ENCODE measurements at places on chromosomes 7 and 10.

- H3K36me3 ChIP-seq, result peaks cover 1% of the 10 kb centered on the region
- no peak overlapping the region for H3K4me3 ChIP-seq
- H3K27me3 ChIP-seq, result no peaks in the 10 kb centered on the region
- DNase-seq, result no peak
Measured at GRCh38 chr7:24966802-24967201, 13.2 kb downstream of the OSBPL3 start.

DNA sequence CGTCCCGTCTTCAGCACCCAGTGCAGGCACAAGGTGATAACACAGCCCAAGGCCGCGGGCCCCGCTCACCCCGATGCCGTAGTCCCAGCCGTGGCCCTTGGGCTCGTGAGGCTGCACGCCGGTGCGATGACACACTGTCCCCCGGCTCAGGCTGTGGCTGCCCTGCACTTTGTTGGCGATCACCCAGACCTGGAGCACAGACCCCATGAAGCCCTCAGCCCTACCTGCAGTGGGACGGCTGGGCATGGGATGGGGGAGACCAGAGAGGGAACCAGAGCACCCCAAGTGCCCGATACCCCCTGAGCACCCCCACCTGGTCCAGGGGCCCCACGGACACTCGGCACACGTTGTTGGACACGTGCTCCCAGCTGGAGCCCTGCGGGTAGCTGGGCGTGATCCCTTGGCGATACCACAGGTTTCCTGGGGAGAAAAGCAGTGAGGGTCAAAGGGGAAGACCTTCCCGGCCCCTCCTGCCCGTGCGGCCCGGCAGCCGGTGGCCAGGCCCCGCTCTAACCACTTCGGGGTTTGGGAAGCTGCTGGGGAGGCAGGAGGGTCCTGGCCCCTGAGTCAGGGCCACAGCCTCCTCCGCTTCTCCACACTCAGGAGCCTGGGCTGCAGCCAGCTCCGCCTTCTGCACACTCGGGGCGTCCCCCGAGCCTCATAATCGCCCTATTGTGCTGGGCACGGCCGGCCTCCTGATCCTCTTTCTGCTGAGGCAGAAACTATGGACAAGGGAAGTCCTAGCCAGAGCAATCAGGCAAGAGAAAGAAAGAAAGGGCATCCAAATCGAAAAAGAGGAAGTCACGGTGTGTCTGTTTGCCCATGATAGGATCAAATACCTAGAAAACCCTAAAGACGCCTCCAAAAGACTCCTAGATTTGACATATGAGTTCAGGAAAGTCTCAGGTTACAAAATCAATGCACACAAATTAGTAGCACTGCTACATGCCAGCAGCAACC, 6.7 kb downstream of the BHLHA15 start:
- no peak overlapping the region for H3K4me3 ChIP-seq
- H3K27ac ChIP-seq, result peak overlapping the region; percentile 19
- no peaks in the 10 kb centered on the region for H3K27me3 ChIP-seq
- no peak for DNase-seq
- H3K4me1 ChIP-seq, result peaks cover 20% of the 10 kb centered on the region
- H3K36me3 ChIP-seq, result no peaks in the 10 kb centered on the region

DNA sequence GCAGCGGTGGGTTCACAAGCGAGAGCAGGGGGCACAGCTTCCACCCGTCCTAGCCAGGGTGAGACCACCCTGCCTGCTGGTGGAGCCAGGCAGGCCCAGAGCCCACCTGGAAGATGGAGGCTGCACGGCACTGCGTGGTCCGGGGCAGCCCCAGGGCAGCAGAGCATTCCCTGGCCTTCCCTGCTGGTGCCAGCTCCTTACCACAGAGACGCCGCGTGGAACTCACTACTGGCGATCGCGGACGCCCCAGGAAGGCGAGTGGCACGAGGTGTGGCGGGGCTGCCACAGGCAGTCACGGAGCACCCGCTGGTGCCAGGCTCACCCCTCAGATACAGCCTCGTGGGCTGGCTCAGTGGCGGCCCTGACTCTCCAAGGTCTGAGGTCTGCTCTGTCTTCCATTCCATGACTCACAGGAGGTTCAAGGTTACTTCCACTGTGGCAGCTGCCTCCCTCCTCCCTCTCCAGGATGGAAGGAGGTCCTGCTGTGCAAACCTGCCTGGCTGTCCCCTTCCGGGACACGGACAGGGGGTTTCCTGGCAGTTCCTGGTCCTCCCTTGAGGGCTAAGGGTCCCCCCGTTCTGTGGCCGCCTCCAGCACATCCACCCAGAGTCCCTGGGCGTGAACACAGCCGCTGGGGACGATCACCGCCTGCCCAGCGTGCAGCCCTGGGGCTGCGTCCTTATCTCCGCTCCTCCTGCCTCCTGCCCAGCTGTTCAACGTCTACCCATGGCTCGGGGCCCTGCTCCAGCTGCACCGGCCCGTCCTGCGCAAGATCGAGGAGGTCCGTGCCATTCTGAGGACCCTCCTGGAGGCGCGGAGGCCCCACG, 3.1 kb downstream of the CYP2W1 start:
- H3K4me3 ChIP-seq, result no peak overlapping the region
- no peak for DNase-seq
- H3K27me3 ChIP-seq, result peaks cover 6% of the 10 kb centered on the region
- no peaks in the 10 kb centered on the region for H3K4me1 ChIP-seq

DNA sequence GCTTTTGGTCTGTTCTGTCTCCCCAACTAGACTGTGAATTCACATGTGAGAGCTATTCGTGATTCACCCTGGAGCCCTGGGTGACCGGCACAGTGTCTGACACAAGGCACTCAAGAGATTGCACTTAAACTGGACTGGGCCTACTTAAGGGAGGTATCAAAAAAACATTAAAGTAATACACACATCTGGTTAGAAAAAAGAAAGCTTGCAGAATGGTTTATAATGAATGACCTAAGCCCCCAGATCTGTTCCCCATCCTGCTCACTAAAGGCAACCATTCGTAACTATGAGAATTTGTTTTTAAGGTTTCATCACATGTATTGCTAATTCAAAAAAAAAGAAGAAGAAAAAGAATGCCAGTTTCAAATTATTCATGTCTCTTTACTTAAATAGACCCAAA, 74.5 kb downstream of the DGKI start:
- peaks cover 8% of the 10 kb centered on the region for H3K27me3 ChIP-seq
- H3K27ac ChIP-seq, result no peak overlapping the region
- DNase-seq, result no peak

DNA sequence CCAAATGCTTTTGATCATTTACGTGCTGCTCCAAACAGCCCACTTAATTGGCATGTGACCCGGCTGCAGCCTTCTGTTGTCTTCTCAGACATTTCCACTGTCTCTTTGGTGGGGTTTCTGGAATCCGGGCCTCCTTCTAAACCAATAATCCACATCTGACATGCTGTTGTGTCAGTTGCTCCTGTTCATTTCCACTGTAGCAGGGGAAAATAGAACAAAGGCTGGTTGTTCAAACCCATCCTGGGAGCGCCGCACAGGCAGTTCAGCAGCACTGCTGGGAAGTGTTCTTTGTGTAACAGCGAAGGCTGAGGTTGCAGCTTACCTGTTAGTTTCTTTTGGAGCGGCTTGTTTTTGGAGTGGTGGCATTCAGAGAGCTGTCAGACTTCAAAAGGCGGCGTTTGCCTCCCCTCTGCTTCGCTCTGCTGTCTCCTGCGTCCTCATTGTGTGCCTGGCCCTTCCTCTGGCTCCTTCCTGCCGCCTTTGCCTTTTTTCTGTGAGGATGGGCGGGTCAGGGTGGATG, 149.4 kb downstream of the SNX10 start:
- no peak overlapping the region for H3K4me3 ChIP-seq
- no peak for DNase-seq
- no peak overlapping the region for H3K27ac ChIP-seq
- no peaks in the 10 kb centered on the region for H3K4me1 ChIP-seq
- no peaks in the 10 kb centered on the region for H3K36me3 ChIP-seq

DNA sequence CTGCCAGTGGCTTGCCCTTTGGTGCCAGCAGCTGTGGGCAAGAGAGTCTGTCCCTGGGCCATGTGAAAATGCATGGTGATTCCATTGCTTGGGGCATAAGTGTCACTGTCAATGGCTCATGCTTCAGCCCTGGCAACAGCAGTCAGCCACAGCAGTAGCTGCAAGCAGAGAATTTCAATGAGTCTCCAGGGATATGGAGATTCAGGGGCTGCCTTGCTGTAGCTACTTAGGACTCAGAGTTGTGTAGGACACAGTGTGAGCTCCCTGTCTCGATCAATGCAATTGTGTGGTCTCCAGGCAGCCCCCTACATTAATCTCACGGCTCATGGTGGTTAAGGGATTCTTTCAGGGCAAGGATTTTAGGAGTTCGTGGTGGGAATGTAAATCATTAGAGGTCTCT, 126.3 kb upstream of the STARD3NL start:
- peaks cover 9% of the 10 kb centered on the region for H3K27me3 ChIP-seq
- no peak overlapping the region for H3K27ac ChIP-seq
- no peaks in the 10 kb centered on the region for H3K4me1 ChIP-seq

- H3K4me1 ChIP-seq, result no peaks in the 10 kb centered on the region
- DNase-seq, result no peak
- H3K4me3 ChIP-seq, result no peak overlapping the region
Measured at GRCh38 chr7:2279896-2280295, 34.3 kb downstream of the SNX8 start.

DNA sequence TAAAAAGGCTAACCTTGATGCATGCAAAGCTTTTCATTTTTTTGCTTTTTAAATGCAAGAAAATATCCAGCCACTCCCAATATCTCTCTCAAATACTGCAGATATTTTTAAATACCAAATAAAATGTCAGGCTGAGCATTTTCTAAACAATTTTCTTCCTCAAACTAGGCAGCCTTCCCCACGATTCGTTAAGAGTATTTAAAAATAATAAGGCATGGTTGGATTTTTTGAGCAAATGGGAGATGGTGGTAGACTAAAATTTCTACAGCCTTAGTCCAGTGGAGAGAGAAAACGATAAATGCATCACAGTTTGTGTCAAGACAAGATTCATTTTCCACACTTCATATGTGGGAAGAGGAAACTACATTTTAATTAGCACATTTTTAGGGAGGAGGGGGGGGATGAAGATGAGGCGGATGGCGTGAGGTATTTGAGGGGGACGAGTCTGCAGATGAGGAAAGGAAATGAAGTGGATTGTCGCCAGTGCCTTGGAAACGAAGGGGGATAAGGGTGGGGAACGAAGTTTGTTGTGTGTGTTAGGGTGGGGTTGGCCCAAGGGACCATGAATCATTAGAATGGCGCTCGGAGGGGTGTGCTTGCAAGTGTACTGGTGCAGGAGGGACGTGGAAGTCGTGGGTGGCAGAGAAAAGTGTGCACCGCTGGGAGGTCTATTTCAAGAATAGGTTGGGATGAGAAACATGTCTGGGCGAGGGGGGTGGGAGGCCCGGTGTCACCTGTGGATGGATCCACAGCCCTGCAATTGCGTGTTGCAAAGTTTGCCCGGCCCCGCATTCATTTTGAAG, 1.2 kb upstream of the ADD3 start:
- H3K36me3 ChIP-seq, result peaks cover 4% of the 10 kb centered on the region
- H3K4me1 ChIP-seq, result peaks cover 35% of the 10 kb centered on the region
- H3K4me3 ChIP-seq, result no peak overlapping the region

GRCh38 chr10:32298075-32298812, 48.7 kb downstream of the EPC1 start:
- no peak for DNase-seq
- H3K4me3 ChIP-seq, result no peak overlapping the region
- peak overlapping the region; percentile 12 for H3K27ac ChIP-seq

DNA sequence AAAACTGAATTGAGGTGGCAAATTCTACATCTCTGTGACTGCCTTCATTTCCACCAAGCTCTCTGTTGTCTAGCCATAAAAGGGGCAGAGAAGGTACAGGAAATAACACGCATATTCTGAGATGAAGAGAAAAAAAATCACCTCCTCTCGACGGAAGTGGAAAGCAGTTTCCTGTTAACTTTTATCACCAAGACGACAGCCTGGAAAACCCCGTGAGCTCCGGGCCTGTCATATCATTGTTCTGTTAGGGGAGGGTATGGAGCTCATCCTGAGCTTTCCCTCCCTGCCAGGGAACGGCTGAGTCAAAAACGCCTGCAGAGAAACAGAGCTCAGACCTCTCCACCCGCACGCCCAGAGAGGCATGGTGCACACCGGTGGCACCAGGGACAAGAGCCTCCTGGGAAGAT, 200.3 kb downstream of the PRPF18 start:
- H3K36me3 ChIP-seq, result no peaks in the 10 kb centered on the region
- no peaks in the 10 kb centered on the region for H3K27me3 ChIP-seq
- H3K27ac ChIP-seq, result peak overlapping the region; percentile 91

GRCh38 chr10:30435073-30435422, 1.1 kb downstream of the MAP3K8 start:
- H3K27me3 ChIP-seq, result peaks cover 6% of the 10 kb centered on the region
- H3K4me3 ChIP-seq, result peak overlapping the region; percentile 92
- peaks cover 27% of the 10 kb centered on the region for H3K36me3 ChIP-seq
- no peak for DNase-seq
- peak overlapping the region; percentile 70 for H3K27ac ChIP-seq

DNA sequence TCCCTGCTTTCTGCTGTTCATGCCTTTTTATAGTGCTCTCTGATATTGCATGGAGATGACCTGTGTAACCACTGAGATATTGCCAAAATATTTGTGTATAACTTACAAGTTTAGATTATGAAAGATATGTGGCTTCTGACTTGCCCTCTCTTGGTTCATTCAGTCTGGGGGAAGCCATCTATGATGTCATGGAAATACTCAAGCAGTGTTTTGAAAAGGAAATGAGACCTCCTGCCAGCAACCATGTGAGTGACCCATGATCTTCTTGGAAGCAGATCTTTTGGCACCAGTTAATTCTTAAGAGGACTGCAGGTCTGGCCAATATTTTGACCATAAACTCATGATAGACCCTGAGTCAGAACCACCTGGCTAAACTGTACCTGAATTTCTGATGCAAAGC, 183.0 kb downstream of the THSD7A start:
- H3K36me3 ChIP-seq, result no peaks in the 10 kb centered on the region
- no peak overlapping the region for H3K4me3 ChIP-seq
- H3K27me3 ChIP-seq, result no peaks in the 10 kb centered on the region
- DNase-seq, result no peak
- H3K4me1 ChIP-seq, result no peaks in the 10 kb centered on the region

GRCh38 chr10:7625836-7626235, 40.9 kb downstream of the ITIH5 start:
- DNase-seq, result no peak
- peaks cover 4% of the 10 kb centered on the region for H3K36me3 ChIP-seq
- H3K27me3 ChIP-seq, result no peaks in the 10 kb centered on the region

GRCh38 chr10:60480865-60481563, 91.3 kb upstream of the ANK3 start:
- no peaks in the 10 kb centered on the region for H3K27me3 ChIP-seq
- no peak for DNase-seq
- no peak overlapping the region for H3K27ac ChIP-seq
- no peaks in the 10 kb centered on the region for H3K36me3 ChIP-seq
- no peak overlapping the region for H3K4me3 ChIP-seq

DNA sequence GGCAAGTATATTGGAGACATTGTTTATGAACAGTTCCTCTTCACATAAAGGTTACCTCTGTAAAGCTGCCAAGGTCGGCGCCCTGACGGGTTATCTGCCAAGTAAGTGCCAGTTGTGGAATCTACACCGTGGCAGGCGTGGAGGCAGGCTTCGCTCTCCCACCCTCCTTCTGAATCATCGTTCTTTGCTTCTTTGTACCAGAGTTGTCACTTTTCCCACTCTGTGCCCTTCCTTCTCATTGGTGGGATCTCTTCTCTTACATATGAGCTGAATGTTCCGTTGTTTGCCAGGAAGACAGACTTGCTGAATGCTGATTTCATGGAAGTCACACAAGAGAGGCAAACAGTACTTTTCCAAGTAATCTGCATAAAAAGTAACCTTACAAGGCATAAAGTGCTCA, 40.6 kb upstream of the PTPRZ1 start:
- H3K4me3 ChIP-seq, result no peak overlapping the region
- no peak overlapping the region for H3K27ac ChIP-seq
- H3K4me1 ChIP-seq, result no peaks in the 10 kb centered on the region
- no peaks in the 10 kb centered on the region for H3K27me3 ChIP-seq

GRCh38 chr7:155811560-155811894, 736 bp downstream of the SHH start:
- H3K36me3 ChIP-seq, result no peaks in the 10 kb centered on the region
- no peak overlapping the region for H3K27ac ChIP-seq
- peak overlapping the region; percentile 67 for H3K4me3 ChIP-seq
- peaks cover 72% of the 10 kb centered on the region for H3K27me3 ChIP-seq

Measured in activated T-cell treated with anti-CD3 and anti-CD28 coated beads, Interleukin-2, amount 50 U/mL, for 72 hours (primary cell).